ENCODE measurements at places on chromosomes 12 and 14. TPM values are rescaled to one million over a fixed set of nuclear protein-coding genes. Genes with fewer than 3 reads are reported as not detected.

DNA sequence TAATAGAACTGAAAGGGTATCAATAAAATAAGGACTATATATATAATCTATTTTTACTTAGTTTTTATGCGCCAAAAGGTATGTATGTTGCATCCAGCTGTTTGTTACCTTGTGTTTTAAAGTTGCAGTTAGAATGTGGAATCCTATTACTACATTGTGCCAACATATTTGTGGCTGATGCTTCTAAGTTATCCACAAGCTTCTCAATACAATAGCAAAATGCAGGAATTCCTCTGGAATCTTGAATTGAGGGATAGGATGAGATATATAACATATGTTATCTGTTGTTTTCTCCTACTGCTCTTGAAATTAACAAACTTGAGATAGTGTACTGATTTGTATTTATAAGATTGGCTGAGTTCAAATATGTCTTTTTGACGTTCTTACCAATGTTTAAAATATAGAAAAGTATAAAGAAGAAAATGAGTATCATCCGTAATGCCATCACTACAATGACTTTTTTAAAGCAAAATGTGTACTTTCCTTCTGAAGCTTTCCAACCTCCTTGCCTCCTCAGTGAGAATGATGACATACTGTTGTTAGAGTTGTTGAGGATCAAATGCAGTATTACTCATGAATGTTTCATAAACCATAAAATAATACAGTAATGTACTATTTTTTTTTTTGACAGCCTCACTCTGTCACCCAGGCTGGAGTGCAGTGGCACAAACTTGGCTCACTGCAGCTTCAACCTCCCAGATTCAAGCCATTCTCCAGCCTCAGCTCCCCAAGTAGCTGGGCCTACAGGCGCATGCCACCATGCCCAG lies 6.6 kb downstream of the RAP1B start:
- DNase-seq: no peak

- DNase-seq: no peak
Measured at GRCh38 chr14:90276646-90277367, 20.5 kb downstream of the PSMC1 start.

GRCh38 chr12:27085654-27086053 lies 3.3 kb upstream of the C12orf71 start:
- DNase-seq: no peak

DNA sequence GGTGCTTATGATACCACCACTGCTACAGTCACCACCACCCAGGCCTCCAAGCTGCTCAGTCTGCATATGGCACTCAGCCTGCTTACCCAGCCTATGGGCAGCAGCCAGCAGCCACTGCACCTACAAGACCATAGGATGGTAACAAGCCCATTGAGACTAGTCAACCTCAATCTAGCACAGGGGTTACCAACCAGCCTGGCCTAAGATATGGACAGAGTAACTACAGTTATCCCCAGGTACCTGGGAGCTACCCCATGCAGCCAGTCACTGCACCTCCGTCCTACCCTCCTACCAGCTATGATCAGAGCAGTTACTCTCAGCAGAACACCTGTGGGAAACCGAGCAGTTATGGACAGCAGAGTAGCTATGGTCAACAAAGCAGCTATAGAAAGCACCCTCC lies 55.1 kb downstream of the BRMS1L start:
- no peak for DNase-seq

C14orf39 gene
- 0.60 TPM for total RNA-seq

GRCh38 chr12:131135311-131135785 lies 181.6 kb downstream of the ADGRD1 start:
- no peak for DNase-seq

GRCh38 chr14:104119119-104119487 lies 19.3 kb upstream of the KIF26A start:
- DNase-seq: peak; percentile 60

DNA sequence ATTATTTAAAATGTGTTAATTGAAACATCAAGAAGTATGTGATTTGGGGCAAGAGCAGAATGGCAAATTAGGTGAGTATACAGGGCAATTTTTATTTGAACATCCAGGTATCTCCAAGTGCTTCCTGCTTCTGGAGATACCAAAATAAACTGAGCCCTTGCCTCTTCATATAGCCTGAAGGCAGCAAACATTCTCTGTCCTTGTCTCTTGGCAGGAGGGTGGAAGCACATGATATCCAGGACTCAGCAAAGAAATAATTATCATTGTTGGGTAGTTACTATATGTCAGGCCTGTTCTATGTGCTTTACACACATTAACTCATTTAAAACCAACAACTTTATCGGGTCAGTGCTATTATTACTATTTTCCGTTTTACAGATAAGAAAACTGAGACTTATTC lies 12.5 kb downstream of the LIN7A start:
- no peak for DNase-seq

DNA sequence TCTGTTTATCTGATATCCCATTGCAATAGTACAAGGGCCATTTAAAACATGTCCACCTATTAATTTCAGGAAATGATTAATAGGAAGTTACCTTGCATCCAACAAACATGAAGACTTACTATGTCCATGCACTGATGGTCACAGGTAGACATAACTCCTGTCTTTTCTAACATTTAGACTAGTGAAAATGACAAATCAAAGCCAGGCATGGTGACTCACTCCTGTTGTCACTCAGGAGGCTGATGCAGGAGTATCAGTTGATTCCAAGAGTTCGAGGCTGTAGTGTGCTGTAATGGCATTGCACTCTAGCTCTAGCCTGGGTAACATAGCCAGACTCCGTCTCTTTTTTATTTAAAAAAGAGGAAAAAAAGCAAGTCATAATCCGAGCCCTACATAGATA lies 14.8 kb downstream of the HSP90B1 start:
- DNase-seq: no peak

- no peak for DNase-seq
Measured at GRCh38 chr12:81450920-81451739, 308.0 kb downstream of the PPFIA2 start.

DNA sequence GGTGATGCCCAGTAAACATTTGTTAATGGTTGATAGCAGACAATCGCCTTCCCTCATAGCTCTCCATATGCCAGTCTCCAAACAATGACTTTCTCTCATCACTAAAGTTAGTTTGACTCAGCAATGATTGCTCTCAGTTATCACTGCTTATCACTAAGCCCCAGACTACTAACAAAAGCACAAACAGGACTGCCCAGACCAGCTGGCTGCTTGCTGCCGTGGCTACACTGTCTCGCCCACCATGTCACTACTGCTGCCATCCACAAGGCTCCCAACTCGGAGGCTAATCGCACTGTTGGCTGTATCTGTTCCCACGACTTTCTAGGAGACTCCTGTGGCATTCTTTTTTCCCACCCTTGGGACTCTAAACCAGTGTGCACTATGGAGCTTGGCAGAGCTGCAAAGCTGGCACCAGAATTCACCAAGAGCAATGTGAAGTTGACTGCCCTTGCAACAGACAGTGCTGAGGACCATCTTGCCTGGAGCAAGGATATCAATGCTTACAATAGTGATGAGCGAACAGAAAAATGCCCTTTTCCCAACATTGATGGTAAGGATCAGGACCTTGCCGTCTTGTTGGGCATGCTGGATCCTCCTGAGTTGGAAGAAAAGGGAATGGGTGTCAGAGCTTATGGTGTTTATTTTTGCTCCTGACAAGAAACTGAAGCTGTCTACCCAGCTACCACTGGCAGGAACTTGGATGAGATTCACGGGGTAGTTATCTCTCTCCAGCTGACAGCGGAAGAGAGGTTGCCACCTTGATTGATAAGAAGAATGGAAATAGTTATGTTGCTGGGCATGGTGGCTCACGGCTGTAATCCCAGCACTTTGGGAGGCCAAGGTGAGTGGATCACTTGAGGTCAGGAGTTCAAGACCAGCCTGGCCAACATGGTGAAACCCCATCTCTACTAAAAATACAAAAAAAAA lies 27.1 kb upstream of the NR2C1 start:
- no peak for DNase-seq

- DNase-seq: peak; percentile 79
Measured at GRCh38 chr12:49776413-49776812, 35.1 kb downstream of the TMBIM6 start.

DNA sequence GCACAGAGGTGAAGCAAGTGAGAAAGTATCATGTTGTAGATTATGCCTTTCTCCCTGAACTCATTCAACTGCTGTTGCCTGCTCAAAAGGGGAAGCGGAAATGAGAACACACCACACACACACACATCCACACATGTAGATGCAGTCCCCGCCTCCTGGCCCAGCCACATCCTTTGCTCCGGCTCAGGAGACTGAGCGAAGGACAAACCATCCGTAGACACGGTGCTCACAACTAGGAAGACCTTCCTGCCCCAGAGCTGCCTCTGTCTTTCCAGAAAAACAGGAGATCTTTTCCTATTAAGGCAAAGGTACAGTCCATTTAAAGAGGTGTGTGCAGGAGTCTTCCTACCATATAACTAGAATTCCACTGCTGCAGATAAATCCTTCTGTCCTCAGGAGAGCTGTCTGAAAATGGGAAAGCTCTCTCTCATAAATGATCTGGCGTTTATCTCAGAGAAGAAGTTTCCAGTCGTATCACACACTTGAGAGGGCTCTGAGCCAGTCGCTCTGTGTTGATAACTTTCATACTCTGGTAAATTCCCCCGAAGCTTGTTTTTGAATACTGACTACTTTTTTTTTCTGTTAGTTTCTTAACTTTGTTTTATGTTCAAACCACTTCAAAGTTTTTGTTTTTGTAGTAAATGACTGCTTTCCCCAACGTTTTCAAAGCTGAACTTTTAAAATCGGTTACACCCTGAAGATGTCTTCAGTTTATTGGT lies at the start of gene TESPA1:
TSS of gene TESPA1 (minus strand) at position 105 of the 719 bp plus-strand sequence. CDS start 10,200 bp downstream, outside the sequence.
- peak; percentile 80 for DNase-seq

GRCh38 chr14:68632054-68632895 lies 160.6 kb downstream of the ZFP36L1 start:
- DNase-seq: peak; percentile 70

DNA sequence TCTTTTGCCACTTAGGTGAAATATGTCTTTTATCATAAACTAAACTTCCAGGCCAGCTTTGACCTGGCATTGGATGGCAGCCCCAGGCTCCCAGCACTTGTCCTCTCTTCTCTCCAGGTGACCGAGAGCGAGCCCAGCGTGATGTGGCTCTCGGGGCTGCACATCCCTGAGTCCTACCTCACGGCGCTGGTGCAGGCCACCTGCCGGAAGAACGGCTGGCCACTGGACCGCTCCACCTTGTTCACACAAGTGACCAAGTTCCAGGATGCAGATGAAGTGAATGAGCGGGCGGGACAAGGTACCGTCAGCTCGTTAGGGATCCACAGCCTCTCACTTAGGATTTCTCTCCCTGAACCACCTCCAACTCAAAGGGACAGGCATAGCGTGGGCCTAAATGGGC lies 39.4 kb downstream of the CCDC92 start:
- DNase-seq: peak; percentile 57

- DNase-seq: no peak
Measured at GRCh38 chr14:31243860-31244259, 36.3 kb upstream of the HECTD1 start.

DNA sequence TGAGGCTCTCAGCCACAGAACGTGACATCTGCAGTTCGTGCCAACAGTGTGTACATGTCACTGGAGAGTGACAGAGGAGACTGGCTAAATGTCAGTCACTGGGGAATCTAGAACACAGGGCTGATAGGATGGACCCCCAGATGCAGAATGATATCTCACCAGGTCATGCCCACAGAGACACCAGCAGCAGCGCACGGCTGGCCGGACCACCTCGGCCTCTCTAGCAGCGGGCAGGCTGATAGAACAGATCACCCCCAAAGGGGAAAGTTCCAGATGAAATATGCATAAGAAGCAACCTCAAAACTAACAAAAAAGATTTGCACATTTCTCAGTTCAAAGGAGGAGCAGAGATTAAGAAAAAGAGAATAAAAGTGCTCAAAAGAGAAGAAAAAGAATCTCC lies 266.5 kb downstream of the SEC23A start:
- no peak for DNase-seq

TAS2R42 gene
- not detected for total RNA-seq

- no peak for DNase-seq
Measured at GRCh38 chr12:104334581-104334980, 31.0 kb downstream of the EID3 start.

CATSPERB gene
- total RNA-seq: 12.9 TPM

- no peak for DNase-seq
Measured at GRCh38 chr12:24632466-24632865, 316.4 kb downstream of the BCAT1 start.

Data from aorta (tissue), 5 donors.